Activated CD4-positive, alpha-beta T cell treated with anti-CD3 and anti-CD28 coated beads, Interleukin-2, amount 50 U/mL, for 4 hours (primary cell): ENCODE measurements at places on chromosomes 2 and 18.

- no peak for DNase-seq
Measured at GRCh38 chr2:240713071-240713927, 21.6 kb downstream of the AQP12A start.

DNA sequence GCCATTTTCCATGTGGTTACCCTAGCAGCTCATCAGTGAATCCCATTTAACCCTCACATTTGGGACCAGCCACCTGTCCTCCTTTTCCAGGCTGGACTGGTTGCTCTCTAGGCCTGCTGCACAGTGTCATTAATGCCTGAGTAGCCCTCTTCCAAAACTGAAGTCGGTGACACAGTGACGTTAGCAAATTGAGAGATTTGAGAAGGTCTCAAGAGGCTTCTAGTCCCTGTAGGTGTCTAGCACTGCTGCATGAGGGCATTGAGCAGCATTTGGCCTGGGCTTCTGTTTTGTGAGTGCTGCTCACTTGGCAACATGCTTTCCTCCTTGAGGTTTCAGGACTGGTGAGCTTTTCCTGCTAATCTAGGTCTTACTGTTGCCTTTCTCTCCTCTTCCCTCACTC, 36.7 kb downstream of the PKP4 start:
- no peak for DNase-seq

DNA sequence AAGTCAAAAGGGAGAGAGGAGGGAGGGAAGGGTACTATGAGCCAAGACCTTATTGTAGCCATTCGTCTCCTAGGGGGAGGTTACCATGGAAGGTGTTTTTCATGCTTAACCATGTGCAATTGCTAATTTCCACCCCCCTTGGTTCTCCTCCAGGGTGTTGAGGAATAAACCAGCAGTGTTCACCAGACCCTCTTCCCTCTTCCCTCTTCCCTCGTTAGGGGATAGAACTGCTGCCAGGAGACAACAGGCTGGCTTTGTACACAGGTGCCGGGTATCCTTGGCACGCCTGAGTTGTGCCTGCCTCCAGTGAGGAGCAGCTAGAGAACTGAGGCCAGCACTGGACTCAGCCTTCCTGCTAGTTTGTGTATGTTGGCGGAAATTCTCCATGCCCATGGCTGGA, 41.1 kb upstream of the ARL5A start:
- no peak for DNase-seq

GRCh38 chr2:231383416-231384108, 11.9 kb upstream of the B3GNT7 start:
- DNase-seq: no peak

- no peak for DNase-seq
Measured at GRCh38 chr2:106314444-106314843, 120.3 kb upstream of the UXS1 start.

GRCh38 chr2:39050109-39050508, 70.7 kb downstream of the SOS1 start:
- DNase-seq: no peak

GRCh38 chr18:76985951-76986236, 146.7 kb downstream of the MBP start:
- no peak for DNase-seq
